ENCODE measurements at places on chromosomes 12 and 14.
A peak's percentile ranks its signal among the peaks of the same experiment; 100 is the strongest.

- no peak for DNase-seq
Measured at GRCh38 chr14:99270458-99271220, 1.4 kb downstream of the BCL11B start.

DNA sequence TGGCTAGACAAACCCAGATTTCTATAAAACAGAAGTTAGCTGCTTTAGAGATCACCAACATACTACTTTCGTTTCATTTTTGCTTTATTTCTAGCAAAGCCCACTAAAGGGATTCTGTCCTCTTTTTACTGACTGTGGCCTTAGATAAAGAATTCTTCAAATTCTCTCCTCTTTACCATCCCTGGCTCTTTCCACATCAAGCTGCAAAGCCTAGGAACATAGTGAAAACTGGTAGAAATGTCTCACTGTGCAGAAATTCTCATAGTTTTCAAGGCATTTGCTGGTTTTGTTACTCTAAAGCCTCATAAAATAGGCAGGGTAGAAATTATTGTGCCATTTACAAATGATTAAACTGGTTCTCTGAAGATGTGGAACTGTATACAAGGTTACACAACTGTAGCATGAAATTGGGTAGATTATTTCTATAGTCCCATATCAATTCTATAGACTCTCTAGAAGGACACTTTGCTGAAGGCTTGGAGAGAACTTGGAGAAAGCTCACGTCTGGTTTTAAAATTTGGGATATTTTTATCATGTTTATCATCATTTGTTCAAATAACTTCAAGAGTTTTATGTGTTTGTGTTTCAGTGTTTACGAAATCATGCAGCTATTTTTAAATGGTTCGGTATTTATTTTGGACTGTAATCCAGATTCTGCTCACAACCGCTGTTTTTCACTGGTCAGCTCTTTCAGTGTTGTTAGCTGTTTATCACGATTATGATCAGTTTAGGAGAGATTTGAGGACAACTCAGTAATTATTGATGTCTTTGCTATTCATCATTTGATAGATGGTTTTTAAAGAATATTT lies 36.7 kb upstream of the CSRP2 start:
- no peak for DNase-seq

GRCh38 chr14:78399316-78399889 lies 229.2 kb downstream of the NRXN3 start:
- no peak for DNase-seq

DNA sequence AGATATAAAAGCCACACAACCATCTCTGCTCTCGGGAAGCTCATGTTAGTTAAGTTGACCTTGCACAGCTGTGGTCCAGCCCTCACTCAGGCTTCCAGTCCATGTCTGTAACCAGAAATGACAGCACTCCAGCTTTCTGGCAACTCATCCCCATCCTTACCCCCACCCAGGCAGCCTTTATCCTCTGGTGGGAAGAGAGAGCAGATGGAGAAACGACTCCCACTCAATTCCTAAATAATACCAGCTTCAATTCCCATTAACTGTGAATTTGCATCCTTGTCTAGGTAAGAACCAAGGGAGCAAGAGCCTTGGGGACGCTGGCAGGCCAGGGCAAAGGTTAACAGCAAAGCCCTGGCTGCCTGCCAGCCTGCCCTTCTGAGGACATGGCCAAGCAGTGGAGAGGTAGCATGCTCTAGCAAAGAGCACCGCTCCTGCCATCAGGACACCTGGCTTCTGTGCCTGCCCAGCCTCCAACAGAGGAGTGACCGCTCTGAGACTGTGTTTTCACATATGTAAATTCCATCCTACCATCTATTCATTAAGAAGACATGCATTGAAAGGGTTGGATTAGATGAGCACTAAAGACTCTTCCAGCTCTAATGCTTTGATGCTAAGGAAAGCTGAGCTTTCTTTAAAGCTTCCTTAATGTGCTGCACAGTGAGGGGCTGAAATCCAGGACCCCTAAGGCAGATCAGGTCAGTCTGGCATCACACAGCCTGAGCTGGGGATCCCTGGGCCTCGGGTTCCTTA lies 236.1 kb downstream of the GRIN2B start:
- DNase-seq, result peak; percentile 9

DNA sequence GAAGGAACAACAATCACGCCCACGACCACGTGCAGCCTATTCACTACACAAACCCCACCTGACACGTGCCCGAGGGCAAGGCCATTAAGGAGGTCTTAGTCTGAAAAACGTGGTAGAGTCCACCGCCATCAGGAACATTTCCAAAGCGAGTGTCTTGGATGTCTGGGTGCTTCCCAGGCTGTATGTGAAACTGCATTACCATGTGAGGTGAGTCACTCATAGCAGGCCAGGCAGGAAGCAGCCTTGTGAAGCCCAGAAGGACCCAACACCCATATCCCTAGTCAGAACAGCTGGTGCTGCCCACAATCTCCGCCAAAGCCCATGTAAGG lies 3.3 kb upstream of the KRT79 start:
- DNase-seq, result no peak

DNA sequence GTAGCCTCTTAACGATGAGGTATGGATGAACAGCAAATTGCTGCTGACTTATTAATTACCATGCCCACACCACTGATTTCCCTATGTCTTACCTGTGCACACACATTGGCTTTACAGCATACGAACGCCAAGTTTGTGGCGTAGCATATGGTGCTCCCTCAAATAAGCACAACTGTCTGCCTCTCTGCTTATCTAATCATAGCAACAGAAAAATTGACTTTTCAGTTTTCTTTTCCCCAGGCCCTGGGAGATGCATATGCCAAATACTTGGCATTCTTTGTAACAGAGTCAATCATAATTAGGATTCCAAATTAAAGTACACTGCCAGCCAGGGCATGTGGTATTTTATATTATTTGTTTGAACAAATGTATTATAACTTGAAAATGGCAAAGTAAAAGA lies 625.5 kb downstream of the DIO2 start:
- DNase-seq, result no peak
